ENCODE measurements at places on chromosomes 1 and 21.
A peak's percentile ranks its signal among the peaks of the same experiment; 100 is the strongest.

GRCh38 chr1:27872802-27873551, 633 bp downstream of the THEMIS2 start:
- DNase-seq = no peak

- no peak for DNase-seq
Observed at GRCh38 chr1:14511166-14511680, 87.3 kb upstream of the KAZN start.

DNA sequence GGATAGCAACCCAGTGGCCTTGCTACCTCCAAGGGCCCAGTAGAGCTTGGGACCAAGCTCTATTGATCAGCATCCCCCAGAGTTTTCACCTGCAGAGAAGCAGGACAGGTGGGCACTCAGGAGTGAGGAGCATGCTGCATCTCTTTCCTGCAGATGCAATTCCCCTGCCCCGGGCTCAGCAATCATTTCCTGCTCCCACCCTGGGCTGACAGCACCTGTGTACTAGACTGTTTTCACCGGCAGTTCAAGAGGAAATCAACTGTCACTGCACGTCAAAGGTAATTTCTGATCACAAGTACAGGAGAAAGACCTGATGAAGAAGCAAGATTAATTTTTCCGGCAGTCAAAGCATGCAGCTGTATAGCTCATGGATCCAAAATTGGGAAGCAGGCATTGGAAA, 8.8 kb upstream of the NT5C1A start:
- DNase-seq = no peak

- no peak for DNase-seq
Observed at GRCh38 chr1:157648317-157648716, 50.4 kb upstream of the FCRL4 start.

- DNase-seq = peak; percentile 14
Observed at GRCh38 chr1:206685769-206686477, 1.2 kb downstream of the MAPKAPK2 start.

- DNase-seq = no peak
Observed at GRCh38 chr1:33170351-33171274, 11.2 kb downstream of the TRIM62 start.

DNA sequence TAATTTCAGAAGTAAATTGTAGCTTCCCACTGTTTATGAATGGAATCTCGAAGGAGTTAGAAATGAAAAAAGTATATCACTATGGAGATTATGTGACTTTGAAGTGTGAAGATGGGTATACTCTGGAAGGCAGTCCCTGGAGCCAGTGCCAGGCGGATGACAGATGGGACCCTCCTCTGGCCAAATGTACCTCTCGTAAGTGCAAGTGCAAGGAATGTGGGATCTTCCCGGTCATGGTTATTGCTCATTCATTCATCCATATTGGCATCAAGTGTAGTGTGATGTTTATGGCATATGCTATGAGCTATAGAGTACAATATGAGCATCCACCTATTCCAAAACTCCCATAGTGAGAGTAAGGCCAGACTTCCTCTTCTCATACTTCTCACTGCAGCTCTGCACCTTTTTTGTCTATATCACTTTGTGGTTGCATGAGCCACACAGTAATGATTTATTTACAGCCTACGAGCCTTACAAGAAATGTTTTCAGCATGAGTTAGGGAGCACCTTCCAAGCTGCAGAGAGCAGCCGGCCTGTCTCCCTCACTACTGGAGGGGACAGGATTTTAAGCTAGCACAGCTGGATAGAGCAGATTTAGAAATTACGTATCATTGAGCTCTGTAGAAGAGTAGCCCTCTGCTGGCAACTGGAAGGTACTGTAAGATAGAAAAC, 24.9 kb upstream of the CR1L start:
- no peak for DNase-seq

DNA sequence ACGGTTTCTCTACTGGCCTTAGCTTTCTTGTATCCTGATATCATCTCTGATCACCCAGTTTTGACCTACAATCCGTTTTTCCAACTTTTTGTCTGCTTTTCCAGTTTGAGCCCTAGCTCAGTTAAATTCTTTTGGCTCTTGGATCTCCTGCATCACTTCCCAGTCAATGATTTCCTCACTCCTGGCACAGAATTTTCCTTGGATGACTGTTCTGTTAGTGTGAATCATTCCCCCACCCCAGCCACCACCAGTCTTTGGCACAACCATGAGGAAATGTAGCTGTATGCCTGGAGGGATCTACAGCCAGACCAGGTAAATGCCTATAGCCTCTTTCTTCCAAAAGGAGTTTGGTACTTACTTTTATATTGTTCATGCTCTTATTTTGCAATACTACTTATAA, 187.2 kb upstream of the PTGFR start:
- DNase-seq = no peak

DNA sequence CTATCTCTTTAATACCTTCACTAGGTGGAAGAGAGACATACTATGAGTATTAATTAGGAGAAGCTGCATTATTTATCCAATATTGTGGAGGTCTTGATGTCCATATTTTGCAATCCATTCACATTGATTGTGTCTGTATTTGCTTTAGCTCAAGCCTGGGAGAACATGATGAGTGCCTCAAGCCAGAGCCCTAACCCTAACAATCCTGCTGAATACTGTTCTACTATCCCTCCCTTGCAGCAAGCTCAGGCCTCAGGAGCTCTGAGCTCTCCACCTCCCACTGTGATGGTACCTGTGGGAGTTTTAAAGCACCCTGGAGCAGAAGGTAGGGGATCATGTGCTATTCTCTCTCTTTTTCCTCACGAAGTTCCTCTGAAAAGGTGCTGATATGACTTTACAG, 99.5 kb downstream of the CC2D1B start:
- DNase-seq = no peak

- no peak for DNase-seq
Observed at GRCh38 chr1:183180218-183180617, 5.8 kb upstream of the LAMC2 start.

DNA sequence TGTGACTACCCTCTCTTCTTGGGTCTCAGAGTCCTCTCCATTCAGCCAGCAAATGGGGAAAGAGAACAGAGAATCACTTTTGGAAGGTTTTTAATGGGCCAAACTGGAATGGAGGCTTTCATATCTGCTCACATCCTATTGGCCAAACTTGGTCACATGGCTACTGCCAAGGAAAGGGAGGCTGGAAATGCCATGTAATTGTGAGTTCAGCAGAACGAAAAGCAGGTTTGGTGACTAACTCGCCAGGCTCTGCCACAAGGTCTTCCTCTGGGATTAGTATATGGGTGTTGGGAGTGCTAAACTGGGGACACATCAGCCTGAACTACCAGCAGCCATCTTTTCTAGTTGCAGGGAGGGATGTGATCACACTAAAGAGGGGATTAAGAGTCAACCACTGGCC, 19.2 kb downstream of the RD3 start:
- no peak for DNase-seq

GRCh38 chr1:40029608-40030007, 10.9 kb upstream of the CAP1 start:
- DNase-seq = no peak

DNA sequence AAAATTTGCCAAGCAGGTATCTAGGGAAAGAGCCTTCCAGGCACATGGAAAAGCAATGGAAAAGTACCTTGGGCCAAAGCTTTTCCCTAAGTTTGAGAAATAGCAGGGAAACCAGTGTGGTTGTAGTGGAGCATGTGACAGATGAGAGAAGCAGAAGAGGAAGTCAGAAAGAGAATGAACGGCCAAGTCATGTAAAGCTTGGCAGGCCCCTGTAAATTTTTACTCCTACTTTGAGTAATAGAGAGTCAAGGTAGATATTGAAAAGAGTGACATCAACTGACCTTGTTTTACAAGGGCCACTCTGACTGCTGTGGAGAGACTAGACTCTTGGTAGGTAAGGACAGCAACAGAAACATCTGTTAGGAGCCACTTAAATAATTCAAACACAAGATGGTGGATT, 180.9 kb upstream of the PRMT6 start:
- no peak for DNase-seq

- DNase-seq = no peak
Observed at GRCh38 chr1:161978011-161978790, 45.5 kb downstream of the OLFML2B start.

- DNase-seq = no peak
Observed at GRCh38 chr1:151801310-151801820, 3.9 kb downstream of the LINGO4 start.

- no peak for DNase-seq
Observed at GRCh38 chr1:171434717-171435346, 50.5 kb upstream of the PRRC2C start.

DNA sequence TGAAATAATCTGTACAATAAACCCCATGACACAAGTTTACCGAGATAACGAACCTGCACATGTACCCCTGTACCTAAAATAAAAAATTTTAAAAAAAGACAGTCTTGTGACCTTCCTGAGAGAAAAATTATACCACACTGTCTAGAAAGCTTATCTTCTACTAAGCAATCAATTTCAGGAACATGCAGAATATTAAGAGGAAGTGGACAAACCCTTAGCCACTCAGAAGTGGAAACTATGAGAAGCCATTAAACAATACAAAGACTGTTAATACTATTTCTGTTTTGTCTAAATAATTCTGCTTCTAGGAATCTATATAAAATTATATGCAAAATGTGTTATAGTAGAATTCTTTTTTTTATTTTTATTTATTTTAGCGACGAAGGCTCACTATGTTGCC, 93.9 kb downstream of the ADAMTS1 start:
- no peak for DNase-seq

- no peak for DNase-seq
Observed at GRCh38 chr1:116371752-116372151, 1.3 kb upstream of the ATP1A1 start.

DNA sequence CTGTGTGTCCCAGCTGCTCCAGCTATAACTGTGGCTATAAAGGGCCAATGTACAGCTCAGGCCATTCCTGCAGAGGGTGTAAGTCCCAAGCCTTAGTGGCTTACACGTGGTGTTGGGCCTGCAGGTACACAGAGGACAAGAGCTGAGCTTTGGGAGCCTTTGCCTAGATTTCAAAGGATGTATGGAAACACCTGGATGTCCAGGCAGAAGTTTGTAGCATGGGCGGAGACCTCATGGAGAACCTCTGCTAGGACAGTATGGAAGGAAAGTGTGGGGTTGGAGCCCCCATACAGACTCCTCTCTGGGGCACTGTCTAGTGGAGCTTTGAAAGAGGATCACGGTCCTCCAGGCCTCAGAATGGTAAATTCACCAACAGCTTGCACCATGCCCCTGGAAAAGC, 113.9 kb downstream of the RGS21 start:
- no peak for DNase-seq

DNA sequence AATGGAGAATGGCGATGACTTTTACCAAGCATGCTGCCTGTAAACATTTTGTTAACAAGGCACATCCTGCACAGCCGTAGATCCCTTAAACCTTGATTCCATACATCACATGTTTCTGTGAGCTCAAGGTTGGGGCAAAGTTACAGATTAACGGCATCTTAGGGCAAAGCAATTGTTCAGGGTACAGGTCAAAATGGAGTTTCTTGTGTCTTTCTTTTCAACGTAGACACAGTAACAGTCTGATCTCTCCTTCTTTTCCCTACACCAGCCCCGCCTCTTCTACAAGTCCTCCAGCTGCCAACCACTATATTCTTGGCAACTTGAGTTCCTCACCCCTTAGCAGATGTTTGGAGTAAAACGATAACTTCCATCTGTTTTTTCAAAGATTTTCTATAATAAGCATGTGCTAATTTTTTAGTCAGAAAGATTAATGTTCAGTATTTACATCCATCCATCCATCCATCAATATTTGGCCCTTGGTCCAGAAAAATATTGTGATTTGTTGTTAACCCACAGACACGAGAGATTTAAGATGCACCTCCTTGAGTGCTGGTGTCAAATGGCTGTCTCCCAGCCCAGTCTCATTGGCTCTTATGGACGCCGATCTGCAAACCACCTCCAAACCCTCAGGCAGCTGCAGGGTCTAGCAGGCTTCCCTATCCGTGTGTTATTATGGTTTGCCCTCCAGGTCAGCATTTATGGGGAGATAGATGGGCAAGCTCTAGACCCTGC, 3.8 kb downstream of the DNALI1 start:
- no peak for DNase-seq

- DNase-seq = no peak
Observed at GRCh38 chr1:44569491-44569890, 104.8 kb downstream of the TMEM53 start.

GRCh38 chr1:193979219-193979618, 792.8 kb upstream of the B3GALT2 start:
- no peak for DNase-seq

DNA sequence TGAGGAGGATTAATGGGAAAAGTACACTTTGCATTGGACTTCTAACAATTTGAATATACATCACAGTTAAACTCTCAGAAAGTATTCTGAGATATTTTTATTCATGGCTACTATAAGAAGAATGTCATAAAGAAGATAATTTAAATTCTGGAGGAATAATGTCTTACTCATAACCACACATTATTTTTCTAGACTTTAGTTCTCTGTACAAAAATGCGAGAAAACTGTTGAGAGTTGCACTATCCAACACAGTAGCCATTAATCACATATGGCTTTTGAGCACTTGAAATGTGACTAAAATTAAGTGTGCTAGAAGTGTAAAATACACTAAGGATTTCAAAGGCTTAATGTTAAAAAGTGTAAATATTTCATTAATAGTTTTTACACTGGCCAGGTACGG, 53.8 kb downstream of the CRB1 start:
- DNase-seq = no peak

DNA sequence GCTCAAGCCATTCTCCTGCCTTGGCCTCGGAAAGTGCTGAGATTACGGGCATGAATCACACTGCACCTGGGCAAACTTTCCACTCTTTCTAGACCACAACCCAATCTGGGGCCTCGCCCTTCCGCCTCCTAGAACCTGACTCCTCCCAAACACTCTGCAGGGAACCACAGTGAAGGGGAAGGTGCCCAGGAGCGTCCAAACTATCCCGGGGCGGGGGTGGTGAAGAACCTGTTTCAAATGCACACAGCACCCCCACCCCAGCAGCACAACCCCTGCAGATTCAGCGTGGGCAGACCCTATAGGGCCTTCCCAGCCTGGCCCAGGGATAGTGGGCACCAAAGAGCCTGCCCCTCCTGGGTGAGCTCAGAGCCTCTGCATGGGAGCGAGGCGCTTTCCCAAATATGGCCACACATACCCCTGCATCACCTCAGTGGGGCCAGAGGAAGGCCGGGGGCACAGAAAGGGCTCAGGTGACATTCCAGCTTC, 86.9 kb downstream of the STUM start:
- peak; percentile 43 for DNase-seq

GRCh38 chr1:231856894-231857293, 230.3 kb downstream of the DISC1 start:
- DNase-seq = no peak

GRCh38 chr21:38498057-38498833, at the start of gene ERG:
ERG (minus strand) TSS chr21:38498477; CDS start chr21:38498380, 97 bp downstream.
- no peak for DNase-seq

DNA sequence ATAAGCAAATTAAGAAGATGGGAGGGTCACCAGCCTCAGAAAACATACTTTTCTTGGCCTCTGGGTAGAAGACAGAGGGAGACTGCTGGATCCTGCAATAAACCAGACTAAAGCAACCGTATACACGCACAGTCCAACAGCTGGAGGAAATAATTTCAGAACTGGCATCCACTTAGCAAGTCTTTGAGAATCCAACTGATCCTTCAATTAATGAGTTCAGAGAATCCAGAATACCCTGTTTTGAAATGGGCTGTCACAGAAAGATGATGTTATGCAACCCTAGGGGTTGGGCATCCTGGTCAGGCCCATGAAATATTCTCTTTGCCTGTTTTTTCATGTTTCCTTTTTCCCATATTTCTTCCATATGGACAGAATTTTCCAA, 134.0 kb upstream of the MAGI3 start:
- no peak for DNase-seq

- no peak for DNase-seq
Observed at GRCh38 chr1:44650159-44650831, 24.0 kb downstream of the TMEM53 start.

All from activated T-cell treated with anti-CD3 and anti-CD28 coated beads, Interleukin-2, amount 50 U/mL, for 4 hours (primary cell).